ENCODE measurements at places on chromosomes 2 and 18.
A peak's percentile ranks its signal among the peaks of the same experiment; 100 is the strongest.

GRCh38 chr2:113169002-113169530 is 4.7 kb upstream of the PSD4 start:
- DNase-seq, result no peak

DNA sequence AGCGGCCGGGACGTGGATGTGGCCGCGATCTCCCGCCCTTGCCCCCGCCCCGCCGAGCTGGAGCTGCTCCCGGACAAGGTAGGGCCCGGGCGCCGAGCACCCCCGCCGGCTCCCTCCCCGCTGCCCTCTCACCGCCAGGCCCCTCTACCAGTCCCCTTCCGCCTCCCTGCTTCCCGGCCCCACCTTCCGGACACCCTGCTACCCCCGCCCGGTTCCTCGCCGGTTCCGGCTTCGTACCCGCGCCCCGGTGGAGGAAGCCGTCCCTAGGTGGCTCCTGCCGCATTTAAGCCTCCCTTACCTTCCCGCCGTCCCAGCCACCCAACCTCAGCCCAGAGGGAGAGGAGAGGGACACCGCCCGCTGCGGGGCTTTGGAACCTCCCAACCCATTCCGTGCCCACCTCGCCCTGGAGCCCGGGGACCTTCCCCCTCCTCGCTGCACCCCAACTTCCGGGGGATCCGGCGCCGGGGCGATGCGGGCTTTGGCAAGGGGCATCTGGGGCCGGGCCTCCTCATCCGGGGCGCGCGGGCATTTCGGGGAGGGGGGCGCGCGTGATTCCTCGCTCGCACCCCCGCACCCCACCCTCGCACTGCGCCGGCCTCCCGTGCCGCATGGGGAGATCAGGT is 475 bp downstream of the B3GNT2 start:
- DNase-seq, result peak; percentile 15

GRCh38 chr2:778731-779350 is 101.6 kb upstream of the TMEM18 start:
- DNase-seq, result no peak

DNA sequence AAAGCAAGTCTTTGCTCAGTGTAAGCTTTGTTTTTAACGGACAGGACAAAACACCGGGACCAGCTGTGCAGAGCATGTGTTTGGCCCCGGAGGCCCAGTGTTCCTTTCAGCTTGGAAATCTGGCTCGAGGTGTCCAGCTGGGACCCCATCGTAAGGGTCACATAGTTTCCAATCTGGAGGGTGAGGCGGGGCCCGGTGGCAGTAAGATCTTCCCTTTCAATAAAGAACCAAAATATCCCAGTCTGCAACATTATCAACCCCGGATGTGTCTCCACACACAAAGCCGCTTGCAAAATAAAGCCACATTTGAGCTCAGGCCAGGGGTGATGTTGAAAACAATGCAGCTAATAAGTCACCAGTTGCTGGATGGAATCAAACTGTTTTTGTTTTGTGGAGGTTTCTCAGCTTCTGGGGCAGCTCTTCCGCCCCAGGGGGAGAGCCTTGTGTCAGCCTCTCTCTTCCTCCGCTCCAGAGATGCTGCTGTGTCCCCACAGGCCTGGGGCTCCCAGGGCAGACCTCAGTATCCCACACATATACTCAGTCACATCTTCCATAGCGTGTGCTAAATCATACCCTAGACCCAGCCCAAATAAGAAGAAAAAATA is 138.6 kb upstream of the GLI2 start:
- no peak for DNase-seq

DNA sequence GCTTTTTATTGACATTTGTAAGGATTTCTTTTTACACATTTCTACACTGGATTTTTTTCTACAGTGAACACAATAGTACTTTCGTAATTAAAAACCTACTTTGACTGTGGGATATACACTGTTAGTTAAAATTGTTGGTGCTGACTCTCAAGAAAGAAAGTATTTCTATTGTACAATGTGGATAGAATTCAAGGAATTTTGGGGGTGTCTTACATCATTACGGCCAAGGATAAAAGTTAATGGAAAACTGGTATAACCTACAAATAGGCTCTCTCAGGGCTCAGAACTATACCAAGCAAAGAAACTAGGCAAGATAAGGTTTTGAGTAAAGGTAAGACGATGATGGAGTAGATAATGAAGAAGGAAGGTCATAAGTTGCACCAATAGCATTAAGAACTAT is 198.4 kb upstream of the PARD3B start:
- no peak for DNase-seq

DNA sequence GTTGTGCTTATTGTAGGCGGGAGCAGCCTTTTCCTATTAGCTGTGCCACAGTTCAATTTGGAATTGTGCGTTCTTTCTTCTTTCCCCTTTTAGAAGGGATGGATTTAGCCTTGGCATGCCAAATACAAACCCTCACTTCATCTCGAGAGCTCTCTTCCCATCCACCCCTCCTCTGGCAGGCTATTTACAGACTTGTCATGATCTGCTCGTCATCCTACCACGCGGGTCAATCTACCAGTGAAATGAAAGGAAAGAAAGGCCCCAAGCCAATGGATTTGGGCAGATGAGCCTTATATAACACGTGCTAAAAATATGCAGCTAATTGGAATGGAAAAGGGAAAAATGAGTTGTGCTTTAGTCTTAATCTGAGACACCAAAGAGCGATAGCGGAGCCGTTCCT is 277.5 kb downstream of the PRKCE start:
- no peak for DNase-seq

- peak; percentile 27 for DNase-seq
Observed at GRCh38 chr2:234335661-234336228, 161.1 kb downstream of the ARL4C start.

- DNase-seq, result no peak
Observed at GRCh38 chr2:39232141-39232540, 11.6 kb downstream of the CDKL4 start.

GRCh38 chr2:28004086-28004485 is 113.6 kb downstream of the BABAM2 start:
- no peak for DNase-seq
